SJSA1 (cell line): ENCODE measurements at places on chromosomes 3 and 15. TPM values are rescaled to one million over a fixed set of nuclear protein-coding genes. Genes with fewer than 3 reads are reported as not detected.

GRCh38 chr15:85741021-85741421 is 53.7 kb downstream of the KLHL25 start:
- no peak for DNase-seq

DNA sequence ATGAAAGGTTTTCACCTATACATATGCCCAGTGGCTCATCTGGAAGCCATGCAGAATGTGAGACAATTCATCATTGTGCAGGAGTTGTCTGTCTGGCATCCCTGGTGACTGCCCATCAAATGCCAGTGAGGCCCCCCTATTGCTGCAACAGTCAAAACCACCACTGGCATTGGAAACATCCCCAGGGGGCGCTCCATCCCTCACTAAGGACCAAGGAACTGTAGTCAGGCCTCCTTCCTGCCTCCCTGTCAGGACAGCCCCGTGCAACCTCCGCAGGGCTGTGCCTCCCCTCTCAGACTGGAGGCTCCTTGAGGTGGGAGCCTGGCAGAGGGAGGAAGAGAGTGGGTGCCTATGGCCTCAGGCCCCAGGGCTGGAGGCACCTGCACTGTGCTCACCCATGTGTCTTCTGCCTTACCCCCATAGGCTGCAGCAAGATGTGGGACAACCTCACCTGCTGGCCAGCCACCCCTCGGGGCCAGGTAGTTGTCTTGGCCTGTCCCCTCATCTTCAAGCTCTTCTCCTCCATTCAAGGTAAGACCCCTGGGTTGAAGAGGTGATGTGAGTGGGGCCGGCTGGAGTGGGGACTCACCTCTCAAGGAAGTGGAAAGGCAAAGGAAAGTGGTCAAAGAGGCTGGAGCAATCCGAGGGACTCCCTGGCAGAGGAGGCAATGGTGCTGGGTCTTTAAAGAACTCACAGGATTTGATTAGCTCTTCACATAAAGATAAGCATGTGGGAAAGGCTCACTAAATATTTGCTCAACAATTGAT is 16.5 kb downstream of the VIPR1 start:
- DNase-seq: no peak

- DNase-seq: no peak
Observed at GRCh38 chr3:151107701-151108100, 22.2 kb downstream of the MED12L start.

DNA sequence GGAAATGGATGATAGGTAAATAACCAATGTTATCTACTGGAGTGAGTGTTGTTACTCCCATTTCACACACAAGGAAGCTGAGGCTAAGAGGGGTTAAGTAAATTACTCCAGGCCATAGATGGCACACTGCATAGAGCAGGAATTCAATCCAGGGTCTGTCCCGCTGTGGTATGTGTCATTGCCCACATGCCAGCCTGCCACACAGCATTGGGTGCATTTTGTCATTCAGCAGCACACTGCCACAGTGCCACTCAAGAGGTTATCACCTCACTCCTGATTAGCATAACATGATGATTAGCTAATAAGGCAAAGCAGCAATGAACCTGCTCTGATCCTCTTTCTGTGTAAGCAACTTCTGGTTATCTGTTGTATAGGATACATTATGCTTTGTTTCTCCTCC is 157.4 kb upstream of the CTNNB1 start:
- DNase-seq: no peak

DNA sequence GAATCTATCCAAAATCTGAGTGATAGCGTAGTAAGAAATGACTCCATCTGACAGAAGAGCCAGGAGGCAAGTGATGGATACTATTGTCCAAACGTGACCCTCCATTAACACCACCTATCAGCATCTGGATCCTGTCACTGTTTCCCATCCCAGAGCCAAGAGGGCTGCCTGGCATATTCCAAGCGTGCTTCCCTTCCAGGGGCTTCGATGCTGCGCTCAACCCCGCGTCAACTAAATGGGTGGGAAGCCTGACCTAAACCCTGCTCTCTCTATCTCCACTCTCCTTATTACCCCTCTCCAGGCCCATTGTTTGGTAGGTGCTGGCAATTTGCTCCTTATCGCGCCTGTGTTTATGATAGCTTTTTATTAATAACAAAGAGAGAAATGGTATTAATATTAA is 83.2 kb downstream of the NR2F2 start:
- no peak for DNase-seq

DNA sequence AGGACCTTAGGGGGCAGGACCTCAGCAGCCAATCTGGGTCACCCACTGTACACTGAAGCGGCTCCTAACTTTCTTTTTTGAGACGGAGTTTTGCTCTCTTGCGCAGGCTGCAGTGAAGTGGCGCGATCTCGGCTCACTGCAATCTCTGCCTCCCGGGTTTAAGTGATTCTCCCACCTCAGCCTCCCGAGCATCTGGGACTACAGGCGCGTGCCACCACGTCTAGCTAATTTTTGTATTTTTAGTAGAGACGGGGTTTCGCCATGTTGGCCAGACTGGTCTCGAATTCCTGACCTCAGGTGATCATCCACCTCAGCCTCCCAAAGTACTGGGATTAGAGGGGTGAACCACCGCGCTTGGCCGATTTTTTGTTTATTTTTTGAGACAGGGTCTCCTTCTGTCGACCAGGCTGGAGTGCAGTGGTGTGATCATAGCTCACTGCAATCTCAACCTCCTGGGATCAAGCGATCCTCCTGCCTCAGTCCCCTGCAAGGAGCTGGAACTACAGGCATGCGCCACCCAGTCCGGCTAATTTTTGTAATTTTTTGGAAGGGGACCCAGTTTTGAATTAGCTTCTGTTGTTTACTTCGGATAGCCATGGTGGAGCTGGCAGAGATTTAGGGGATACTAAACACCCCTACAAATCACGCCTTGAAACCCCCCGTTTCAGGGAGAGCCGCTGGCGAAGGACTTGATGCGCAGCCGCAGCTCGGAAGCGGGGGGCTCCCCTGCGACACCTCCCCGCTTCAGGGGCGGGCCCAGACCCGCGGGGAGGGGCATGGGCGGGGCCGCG is 1.5 kb upstream of the CLK3 start:
- no peak for DNase-seq

- no peak for DNase-seq
Observed at GRCh38 chr15:67720556-67721175, 104.6 kb upstream of the SKOR1 start.

GRCh38 chr3:55402886-55403609 is 84.1 kb downstream of the WNT5A start:
- no peak for DNase-seq

- DNase-seq: no peak
Observed at GRCh38 chr15:52262364-52262763, 33.2 kb downstream of the MYO5C start.

- DNase-seq: no peak
Observed at GRCh38 chr15:83928392-83928734, 274.4 kb downstream of the ADAMTSL3 start.

GRCh38 chr3:13280811-13281506 is 139.2 kb downstream of the NUP210 start:
- no peak for DNase-seq

The MYZAP gene
- 0.72 TPM in 1 of 2 replicates, not detected in the other for total RNA-seq

The ZNF502 gene
- total RNA-seq: 0.79 TPM in 1 of 2 replicates, not detected in the other

The NKIRAS1 gene
- 10.2 and 18.1 TPM in 2 replicates for total RNA-seq

The ADAMTS9 gene
- total RNA-seq: 4.0 and 5.6 TPM in 2 replicates

The UPK1B gene
- total RNA-seq: 0.18 TPM in 1 of 2 replicates, not detected in the other
